ENCODE measurements at places on chromosomes 1 and 21.

- no peak for DNase-seq
Measured at GRCh38 chr1:16067127-16067768, 6.2 kb downstream of the FAM131C start.

- no peak for DNase-seq
Measured at GRCh38 chr21:46219591-46220239, 8.9 kb downstream of the LSS start.

DNA sequence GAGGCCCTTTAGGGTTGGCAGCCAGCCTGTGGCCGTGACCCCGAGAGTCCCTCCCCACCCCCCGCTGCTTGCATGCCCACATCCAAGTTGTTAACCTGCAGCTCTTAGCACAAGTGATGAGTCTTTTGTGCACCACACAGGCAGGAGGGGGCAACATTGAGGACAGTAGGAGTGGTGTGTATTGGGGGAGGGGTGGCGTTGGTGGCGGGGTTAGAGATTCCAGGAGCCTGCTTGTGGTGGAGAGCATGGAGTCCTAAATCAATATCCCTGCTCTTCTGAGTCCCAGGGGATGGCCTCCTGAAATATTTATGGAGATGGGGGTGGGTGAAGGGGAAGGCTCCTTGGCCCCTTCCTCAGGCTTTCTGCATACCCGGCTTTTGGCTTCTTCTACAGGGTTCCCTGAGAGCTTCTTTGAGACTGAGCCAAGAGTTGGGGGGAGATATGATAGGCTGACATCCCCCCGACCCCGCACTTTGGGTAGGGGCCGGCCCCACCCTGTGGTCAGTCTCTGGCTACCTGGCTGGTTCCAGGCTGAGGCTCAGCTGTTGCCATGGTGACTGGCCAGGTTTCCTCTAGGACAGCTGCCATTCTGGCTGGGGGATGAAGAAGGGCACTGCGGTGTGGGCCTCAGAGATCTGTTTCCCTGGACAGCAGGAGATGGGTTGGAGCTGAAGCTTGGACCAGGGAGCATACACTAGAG, 5.0 kb downstream of the CHRNB2 start:
- no peak for DNase-seq

DNA sequence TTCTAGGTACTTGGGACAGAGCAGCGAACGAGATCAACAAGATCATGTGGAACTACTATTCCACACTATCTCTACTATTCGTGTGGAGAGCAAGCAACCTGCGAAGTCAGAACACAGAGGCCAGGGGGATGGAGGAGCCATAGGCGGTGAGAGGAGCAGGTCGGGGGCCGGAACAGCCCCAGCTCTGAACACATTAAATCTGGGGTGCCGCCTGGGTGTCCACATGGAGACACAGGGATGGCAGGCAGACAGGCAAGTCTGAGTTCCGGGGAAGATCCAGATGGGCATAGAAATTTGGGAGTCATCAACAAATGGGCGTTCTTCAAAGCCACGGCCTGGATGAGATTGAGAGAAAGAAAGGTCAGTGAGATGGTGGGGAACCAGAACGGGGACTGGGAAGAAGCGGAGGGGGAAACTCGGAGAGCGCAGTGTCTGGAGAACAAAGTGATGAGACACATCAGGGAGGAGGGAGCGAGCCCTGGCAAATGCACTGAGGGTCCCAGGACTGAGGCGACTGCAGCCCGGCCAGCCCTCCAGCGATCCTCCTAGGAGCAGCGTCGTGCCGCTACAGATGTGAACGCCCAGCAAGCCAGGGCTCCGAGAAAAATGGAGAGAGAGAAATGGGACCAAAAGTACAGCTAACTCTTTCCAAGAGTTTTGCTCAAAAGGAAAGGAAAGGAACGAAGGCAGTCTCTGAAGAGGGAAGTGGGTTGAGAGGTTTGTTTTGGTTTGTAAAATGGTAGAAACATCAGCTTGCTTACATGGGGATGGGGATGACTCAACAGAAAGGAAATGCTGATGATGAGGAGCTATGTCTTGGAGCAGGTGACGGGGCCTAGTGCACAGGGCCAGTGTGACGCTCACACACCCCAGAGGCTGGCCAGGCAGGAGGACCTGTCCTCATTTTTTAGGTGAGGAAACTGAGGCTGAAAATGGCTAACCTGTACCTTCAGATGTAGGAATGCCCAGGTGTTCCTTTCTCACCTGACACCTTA, 84.5 kb downstream of the GLIS1 start:
- no peak for DNase-seq

DNA sequence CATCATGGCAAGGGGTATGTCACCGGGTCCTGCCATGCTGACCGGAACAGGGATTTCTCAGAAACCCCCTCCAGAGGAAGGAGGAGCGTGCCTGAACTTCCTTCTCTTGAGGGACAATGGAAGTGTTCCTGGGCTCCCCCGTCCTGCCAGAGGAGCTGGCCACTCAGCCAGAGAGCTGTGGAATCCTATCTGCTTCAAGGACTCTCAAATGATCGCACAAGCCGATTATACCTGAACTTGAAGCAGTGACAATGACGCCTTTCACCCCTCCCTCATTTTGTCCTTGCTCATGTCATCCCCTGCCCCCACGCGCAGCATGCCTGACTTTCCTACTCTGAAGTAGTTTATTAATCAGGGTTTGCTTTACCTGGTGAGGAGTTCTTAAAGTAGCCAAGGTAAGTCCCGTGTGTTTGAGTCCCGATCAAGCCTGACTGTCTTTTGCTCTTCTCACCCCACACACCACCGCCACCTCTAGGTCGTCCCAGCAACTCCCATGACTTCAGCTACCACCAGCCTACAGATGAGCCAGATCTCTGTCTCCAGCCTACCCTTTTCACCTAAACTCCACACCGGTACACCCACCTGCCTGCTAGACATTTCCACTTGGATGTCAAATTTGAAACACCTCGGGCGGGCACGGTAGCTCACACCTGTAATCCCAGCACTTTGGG, 25.0 kb upstream of the PRELP start:
- no peak for DNase-seq

Data from stimulated activated CD4-positive, alpha-beta T cell treated with anti-CD3 and anti-CD28 coated beads, Interleukin-4, amount 100 ng/mL, for 4 hours (primary cell).